Epithelial cell of esophagus (primary cell): ENCODE measurements at places on chromosomes 5 and 9.

DNA sequence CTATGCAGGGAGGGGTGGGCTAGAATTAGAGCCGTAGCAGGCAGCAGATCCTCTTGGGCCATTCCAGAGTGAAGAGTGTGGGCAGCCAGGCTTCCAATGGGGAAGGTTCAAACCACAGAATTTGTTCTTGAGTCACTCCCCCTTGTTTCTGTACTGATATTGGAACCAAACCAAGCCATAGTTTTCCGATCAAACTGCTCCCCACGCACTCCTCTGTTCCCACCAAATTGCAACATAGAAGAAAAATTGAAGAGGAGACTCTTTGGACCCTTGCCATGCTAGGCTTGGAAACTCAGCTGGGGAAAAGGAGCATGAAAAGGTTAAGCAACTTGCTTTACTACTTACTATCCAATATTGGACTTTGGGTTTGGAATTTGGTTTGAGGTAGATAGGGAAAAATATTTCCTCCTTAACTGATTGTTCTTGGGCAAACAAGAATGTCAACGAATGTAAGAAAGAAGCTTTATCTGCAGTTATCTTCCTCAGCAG, 165.8 kb upstream of the NR3C1 start:
- DNase-seq: no peak

- peak; percentile 34 for DNase-seq
Measured at GRCh38 chr5:135993335-135993879, 35.4 kb upstream of the TGFBI start.

GRCh38 chr5:423626-424261, 19.2 kb upstream of the EXOC3 start:
- no peak for DNase-seq

DNA sequence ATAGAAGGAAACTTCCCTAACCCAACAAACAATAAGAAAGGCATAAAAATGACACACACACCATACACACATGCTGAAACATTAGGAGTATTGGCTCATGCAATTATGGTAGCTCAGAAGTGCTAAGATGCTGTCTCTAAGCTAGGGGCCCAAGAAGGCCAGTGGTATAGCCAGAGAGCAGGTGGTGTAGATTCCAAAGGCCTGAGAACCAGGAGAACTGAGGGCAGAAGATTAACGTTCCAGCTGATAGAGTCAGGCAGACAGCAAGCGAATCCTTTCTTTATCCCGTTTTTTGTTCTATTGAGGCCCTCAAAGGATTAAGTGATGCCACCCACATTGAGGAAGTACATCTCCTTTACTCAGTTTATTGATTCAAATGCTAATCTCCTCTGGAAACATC, 262.9 kb downstream of the EPB41L4A start:
- DNase-seq: no peak

- no peak for DNase-seq
Measured at GRCh38 chr9:125446561-125447094, 185.0 kb downstream of the GAPVD1 start.

GRCh38 chr5:111739416-111739815, 17.6 kb downstream of the NREP start:
- no peak for DNase-seq

- no peak for DNase-seq
Measured at GRCh38 chr5:41127967-41128690, 57.0 kb upstream of the MROH2B start.

- DNase-seq: no peak
Measured at GRCh38 chr9:91190062-91190461, 171.7 kb downstream of the AUH start.

DNA sequence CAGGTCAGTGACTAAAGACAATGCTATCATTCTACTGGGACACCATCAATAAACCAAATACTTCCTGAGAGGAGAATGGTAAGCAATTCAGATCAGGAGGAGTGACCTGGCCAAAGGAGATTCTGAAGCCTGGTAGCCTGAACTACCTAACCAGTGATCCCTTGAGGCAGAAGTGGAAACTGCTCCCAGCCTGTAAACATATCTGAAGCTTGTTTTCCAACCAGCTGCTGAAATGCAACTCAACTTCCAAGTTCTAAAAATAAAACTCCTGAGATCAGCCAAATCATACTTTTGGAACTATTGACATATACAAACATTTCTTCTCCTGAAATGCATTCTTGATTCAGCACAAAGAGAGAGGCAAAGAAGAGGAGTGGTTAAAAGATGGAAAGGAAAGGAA, 204.1 kb downstream of the EBF1 start:
- DNase-seq: no peak
